ENCODE measurements at places on chromosomes 13 and 19.

- peak; percentile 90 for DNase-seq
Observed at GRCh38 chr19:12140545-12141404, 625 bp upstream of the ZNF20 start.

- no peak for DNase-seq
Observed at GRCh38 chr19:791567-792305, 5.5 kb upstream of the PTBP1 start.

GRCh38 chr13:113528101-113528812 lies 37.7 kb upstream of the DCUN1D2 start:
- DNase-seq: no peak

DNA sequence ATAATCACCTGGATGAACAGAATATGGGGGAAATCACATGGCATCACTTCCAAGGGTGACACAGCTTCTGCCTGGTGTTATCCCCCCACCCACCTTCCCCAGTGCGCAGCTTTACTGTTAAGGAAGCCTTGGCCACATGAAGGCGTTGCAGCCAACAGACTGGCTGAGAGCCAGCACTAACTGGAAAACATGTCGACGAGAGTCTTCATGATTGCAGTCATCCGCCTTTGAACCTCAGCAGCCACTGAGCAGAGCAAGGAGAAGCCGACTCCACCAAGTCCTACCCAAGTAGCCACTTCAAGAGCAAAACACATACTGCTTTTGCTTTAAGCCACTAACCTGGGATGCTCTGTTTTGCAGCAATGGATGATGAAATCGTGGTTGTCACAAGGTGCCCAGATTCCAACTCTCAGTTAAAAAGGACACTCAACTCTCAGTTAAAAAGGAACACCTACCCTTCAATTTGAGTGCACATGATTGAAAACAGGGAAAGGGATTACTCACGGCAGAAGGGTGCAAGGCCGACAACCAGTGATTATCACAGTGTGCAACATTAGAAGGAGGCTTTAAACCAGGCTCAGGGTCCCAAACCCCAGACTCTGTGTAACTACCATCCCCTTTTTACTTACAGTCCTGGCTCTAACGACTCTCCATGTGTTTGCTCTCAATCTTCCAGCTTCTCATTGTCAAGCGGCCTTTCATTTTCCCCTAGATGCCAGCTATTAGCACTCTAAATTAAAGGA lies 149.1 kb downstream of the KLF12 start:
- no peak for DNase-seq

DNA sequence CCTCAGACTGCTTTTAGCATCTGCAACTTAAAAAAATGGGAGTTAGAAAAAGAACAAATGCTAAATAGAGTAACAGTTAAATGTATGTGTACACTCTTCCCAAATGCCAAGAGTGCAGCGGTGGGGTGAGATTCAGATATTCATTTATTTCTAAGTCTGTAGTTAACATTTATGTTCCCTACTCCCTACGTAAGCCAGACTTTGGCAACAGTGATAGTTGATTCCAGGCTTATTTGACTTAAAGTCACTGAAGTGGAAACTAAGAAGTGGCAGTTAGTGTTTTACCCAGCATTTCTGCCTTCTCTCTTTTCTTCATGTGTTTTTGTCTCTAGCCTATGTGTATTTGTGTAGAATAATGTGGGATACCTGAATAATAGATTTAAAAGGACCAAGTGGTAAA lies 4.5 kb downstream of the MIR17HG start:
- no peak for DNase-seq

- DNase-seq: no peak
Observed at GRCh38 chr19:8259922-8260247, 48.3 kb downstream of the CD320 start.

GRCh38 chr13:73870970-73871935 lies 263.0 kb downstream of the KLF12 start:
- DNase-seq: peak; percentile 19
